A673 (cell line): ENCODE measurements at places on chromosomes 12 and 14. TPM values are rescaled to one million over a fixed set of nuclear protein-coding genes. Genes with fewer than 3 reads are reported as not detected.

DNA sequence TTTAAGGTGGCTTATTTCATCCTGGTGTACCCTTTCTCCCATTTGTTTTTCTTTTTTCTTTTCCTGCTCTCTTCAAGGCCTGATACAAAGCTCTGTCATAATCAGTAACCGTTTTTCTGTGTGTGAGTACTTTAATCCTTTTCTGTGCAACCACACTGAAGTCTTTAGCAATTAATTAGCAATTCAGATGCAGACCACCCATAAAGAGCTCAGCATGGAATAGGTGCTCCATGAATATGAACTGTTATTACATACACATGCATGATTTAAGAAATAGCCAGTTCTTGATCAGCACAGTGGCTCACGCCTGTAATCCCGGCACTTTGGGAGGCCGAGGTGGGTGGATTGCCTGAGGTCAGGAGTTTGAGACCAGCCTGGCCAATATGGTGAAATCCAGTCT lies 1386.6 kb downstream of the AACS start:
- H3K27ac ChIP-seq, result no peak overlapping the region
- H3K36me3 ChIP-seq, result no peaks in the 10 kb centered on the region
- H3K27me3 ChIP-seq, result no peaks in the 10 kb centered on the region
- peak; percentile 19 for DNase-seq

DNA sequence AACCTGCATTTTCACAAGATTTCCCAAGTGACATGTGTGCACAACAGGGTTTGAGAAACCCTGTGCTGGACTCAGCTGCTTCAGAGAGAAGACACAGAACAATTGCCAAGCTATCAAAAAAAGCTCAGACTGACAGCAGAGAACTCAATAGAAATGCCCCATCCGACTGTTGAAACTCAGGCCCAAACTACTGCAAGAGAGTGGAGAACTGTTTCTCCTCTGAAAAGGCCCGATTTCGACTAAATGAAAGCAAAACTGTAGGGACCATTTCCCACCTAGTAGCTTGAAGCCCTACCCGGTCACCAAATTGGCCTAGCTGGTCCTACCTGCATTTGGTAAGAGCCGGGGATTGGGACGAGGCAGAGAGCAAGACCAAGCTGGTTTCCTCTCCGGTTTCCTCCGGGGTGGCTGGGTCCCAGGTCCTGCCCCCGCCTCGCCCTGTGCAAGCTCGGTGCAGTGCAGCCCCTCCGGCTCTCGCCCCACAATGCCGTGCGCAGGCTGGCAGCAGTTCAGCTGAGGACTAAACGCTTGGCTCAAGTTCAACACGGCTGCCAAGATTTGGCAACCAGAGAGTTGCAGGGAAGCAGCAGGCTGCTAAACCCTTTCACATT lies 1180.6 kb downstream of the VRK1 start:
- H3K27me3 ChIP-seq, result no peaks in the 10 kb centered on the region
- peak overlapping the region; percentile 85 for H3K27ac ChIP-seq
- H3K4me1 ChIP-seq, result peaks cover 33% of the 10 kb centered on the region
- H3K36me3 ChIP-seq, result no peaks in the 10 kb centered on the region
- H3K4me3 ChIP-seq, result peak overlapping the region; percentile 46

DNA sequence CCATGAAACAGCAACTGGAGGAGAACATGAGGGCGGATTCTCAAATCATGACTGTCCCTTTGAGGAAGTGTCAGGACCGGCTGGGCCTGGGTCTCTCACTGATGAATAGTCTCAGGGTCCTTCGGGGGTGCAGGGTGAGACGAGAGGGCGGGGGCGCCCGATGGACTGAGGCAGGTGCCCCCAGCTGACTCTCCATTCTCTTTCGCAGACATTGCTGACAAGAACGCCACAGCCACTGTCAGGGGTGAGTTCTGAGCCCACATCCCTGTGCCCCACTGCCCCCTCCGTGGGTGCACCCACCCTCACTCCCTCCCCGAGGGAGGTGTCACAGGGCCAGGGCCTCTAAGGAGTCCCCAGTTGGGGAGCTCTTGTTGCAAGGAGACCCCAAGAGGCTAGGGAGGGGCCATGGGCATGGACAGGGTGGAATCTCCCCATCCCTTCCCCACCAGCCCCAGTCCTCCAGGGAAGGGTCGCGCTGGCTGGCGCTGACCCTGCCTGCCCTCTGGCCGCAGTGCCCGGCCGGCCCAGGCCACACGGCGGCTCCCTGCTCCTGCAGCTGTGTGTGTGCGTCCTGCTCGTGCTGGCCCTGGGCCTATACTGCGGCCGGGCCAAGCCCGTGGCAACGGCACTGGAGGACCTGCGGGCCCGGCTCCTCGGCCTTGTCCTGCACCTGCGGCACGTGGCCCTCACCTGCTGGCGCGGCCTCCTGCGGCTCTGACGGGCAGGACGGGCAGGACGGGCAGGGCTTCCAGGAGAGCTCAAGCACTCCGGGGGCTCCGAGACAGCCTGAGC lies 8.7 kb downstream of the C14orf180 start:
- H3K27me3 ChIP-seq, result no peaks in the 10 kb centered on the region
- no peaks in the 10 kb centered on the region for H3K4me1 ChIP-seq
- no peak for DNase-seq
- no peak overlapping the region for H3K27ac ChIP-seq

- H3K36me3 ChIP-seq, result no peaks in the 10 kb centered on the region
- no peak overlapping the region for H3K4me3 ChIP-seq
- DNase-seq, result no peak
- no peaks in the 10 kb centered on the region for H3K27me3 ChIP-seq
- H3K27ac ChIP-seq, result no peak overlapping the region
- H3K4me1 ChIP-seq, result no peaks in the 10 kb centered on the region
These were observed 55.7 kb downstream of the ITPK1 start for GRCh38 chr14:93059917-93060545.

DNA sequence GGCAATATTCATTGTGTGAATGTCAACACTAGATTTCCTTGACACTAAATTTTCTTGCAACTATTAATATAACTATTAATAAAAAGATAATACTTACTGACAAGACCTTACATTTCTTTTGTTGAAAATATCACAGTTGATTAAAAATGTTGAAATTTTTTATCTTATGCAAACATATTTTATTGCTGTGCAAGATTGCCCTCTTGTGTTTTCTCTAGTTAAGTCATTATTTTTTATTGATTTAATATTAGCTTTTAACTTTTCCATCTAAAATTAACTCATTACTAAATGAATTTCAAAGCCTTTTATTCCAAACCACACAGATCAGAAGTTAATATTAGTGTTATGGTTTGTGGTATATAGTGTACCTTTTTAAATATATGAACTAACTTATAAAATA lies 11.7 kb upstream of the NAA30 start:
- no peak overlapping the region for H3K4me3 ChIP-seq
- H3K27me3 ChIP-seq, result no peaks in the 10 kb centered on the region
- peak; percentile 27 for DNase-seq
- H3K4me1 ChIP-seq, result peaks cover 14% of the 10 kb centered on the region
- no peak overlapping the region for H3K27ac ChIP-seq

GRCh38 chr12:81015510-81015909 lies 62.4 kb upstream of the ACSS3 start:
- DNase-seq, result no peak
- no peaks in the 10 kb centered on the region for H3K4me1 ChIP-seq
- H3K4me3 ChIP-seq, result no peak overlapping the region
- no peaks in the 10 kb centered on the region for H3K36me3 ChIP-seq
- H3K27ac ChIP-seq, result no peak overlapping the region

GRCh38 chr14:69615121-69615495 lies 3.7 kb downstream of the SUSD6 start:
- no peaks in the 10 kb centered on the region for H3K36me3 ChIP-seq
- DNase-seq, result no peak
- peak overlapping the region; percentile 73 for H3K27ac ChIP-seq
- peak overlapping the region; percentile 28 for H3K4me3 ChIP-seq
- H3K27me3 ChIP-seq, result no peaks in the 10 kb centered on the region

DNA sequence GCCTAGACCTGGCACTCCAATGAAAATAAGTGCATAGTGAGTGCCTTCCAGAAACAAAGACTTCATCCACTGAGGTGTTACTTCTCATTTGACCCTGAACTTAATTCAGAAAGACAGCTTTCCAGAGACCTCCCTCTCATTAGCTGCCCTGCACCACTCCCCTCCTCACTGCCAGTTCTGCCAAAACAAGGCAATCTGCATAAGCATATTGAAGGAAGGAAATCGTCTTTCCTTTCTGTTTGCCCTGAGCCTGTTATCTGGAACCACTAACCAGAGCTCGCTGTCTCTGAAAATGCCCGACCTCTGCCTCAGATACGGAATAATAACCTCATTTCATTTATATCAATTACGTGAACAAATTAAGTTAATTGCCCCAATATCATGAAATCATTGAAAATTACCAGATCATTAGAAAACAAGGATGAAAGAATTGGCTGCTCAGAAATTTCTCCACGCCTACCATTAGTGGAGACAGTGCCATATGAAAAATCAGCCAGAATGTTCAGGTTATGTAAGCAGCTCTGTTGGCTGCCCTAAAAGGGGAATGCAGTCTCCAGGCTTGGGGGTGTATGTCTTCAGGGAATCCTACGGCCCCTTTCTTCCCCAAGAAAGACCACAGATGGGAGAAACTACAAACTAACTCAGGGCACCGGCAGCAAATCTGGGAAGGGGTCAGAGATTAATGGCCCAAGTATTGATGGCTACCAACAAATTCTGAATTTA lies 149.9 kb upstream of the FKBP4 start:
- no peak overlapping the region for H3K27ac ChIP-seq
- H3K36me3 ChIP-seq, result no peaks in the 10 kb centered on the region
- peaks cover 3% of the 10 kb centered on the region for H3K27me3 ChIP-seq
- no peak for DNase-seq
- H3K4me3 ChIP-seq, result no peak overlapping the region

GRCh38 chr14:88919502-88919901 lies 95.1 kb downstream of the TTC8 start:
- H3K27ac ChIP-seq, result no peak overlapping the region
- H3K36me3 ChIP-seq, result no peaks in the 10 kb centered on the region
- no peak overlapping the region for H3K4me3 ChIP-seq
- H3K27me3 ChIP-seq, result no peaks in the 10 kb centered on the region
- no peaks in the 10 kb centered on the region for H3K4me1 ChIP-seq

KRT6C gene
- total RNA-seq, result not detected in 2 replicates

OR4K1 gene
- not detected in 2 replicates for total RNA-seq

SERPINA6 gene
- not detected in 2 replicates for total RNA-seq
